OCI-LY7 (cell line): ENCODE measurements at places on chromosomes 4 and X.
A peak's percentile ranks its signal among the peaks of the same experiment; 100 is the strongest.

GRCh38 chrX:7083468-7084396, 63.8 kb upstream of the STS start:
- peak; percentile 90 for DNase-seq

GRCh38 chrX:30533266-30533665, 44.3 kb downstream of the TASL start:
- no peak for DNase-seq

- no peak for DNase-seq
These were observed 376.2 kb downstream of the PCDH18 start for GRCh38 chr4:137156054-137156453.

DNA sequence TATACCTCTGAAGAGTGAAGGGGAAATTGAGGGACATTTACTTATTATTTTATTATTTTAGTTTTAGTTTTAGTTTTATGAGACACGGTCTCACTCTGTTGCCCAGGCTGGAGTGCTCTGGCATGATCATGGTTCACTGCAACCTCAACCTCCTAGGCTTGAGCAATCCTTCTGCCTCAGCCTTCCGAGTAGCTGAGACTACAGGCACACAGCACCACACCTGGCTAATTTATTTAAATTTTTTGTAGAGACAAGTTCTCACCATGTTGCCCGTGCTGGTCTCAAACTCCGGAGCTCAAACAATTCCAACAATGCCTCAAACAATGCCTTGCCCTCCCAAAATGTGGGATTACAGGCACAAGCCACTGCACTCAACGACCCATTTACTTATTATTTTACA, 68.4 kb upstream of the BMP2K start:
- DNase-seq, result peak; percentile 66

- DNase-seq, result no peak
These were observed 13.8 kb upstream of the STBD1 start for GRCh38 chr4:76292730-76293129.
